C1 segment of cervical spinal cord (tissue), 14 donors: ENCODE measurements at places on chromosomes 7 and 10.

DNA sequence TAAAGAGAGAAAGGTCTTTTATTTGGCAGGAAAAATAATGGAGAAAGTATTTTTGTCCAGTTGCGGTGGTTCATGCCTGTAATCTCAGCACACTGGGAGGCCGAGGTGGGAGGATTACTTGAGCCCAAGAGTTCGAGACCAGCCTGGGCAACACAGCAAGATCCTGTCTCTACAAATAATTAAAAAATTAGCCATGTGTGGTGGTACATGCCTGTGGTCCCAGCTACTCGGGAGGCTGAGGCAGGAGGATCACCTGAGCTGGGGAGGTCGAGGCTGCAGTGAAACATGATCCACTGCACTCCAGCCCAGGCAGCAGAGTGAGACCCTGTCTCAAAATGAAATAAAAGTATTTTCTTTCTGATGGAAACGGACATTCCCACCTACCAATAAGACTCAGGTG is 77.8 kb upstream of the MKRN1 start:
- DNase-seq, result no peak

- no peak for DNase-seq
Measured at GRCh38 chr10:70874061-70874460, 14.3 kb downstream of the PCBD1 start.

DNA sequence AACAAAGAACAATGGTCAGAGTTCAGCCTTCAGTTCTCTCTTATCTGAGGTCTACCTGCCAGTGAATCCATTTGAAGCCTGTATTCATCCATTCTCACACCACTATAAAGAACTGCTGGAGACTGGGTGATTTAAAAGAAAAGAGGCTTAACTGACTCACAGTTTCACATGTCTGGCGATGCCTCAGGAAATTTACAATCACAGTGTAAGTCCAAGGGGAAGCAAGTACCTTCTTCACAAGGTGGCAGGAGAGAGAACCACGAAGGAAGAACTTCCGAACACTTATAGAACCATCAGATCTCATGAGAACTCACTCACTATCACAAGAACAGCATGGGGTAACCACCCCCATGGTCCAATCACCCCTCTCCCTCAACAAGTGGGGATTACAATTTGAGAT is 33.0 kb upstream of the SLC25A13 start:
- DNase-seq, result no peak

DNA sequence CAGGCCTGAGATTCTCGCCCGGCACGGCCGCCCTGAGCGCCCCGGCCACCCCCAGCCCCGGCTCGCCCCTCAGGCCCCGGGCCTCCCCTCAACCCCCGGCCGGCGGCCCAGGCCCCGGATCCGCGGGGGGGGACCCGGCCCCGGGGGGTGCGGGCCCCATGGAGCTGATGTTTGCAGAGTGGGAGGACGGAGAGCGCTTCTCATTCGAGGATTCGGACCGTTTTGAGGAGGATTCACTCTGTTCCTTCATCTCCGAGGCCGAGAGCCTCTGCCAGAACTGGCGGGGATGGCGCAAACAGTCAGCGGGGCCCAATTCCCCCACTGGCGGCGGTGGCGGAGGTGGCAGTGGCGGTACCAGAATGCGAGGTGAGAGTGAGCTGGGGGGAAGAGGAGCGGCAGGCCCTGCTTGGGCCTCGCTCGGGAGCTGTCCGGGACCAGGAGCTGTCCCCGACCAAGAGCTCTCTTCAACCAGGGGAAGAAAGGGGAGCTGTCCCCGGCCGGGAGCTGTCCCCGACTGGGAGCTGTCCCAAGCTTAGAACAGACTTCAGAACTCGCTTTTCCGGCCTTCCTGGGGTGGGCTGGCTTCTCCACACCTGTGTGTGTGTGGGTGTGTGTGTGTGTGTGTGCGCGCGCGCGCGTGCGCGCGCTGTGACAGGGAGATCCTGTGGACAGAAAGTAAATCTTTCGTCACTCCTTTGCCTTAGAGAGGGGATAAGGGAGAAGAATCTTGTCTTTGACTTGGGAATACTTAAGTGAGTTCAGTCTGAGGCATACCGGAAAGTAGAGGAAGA is 510 bp downstream of the ZSWIM8 start:
- DNase-seq, result no peak

GRCh38 chr10:13206546-13207443 is 27.4 kb downstream of the UCMA start:
- DNase-seq, result no peak

DNA sequence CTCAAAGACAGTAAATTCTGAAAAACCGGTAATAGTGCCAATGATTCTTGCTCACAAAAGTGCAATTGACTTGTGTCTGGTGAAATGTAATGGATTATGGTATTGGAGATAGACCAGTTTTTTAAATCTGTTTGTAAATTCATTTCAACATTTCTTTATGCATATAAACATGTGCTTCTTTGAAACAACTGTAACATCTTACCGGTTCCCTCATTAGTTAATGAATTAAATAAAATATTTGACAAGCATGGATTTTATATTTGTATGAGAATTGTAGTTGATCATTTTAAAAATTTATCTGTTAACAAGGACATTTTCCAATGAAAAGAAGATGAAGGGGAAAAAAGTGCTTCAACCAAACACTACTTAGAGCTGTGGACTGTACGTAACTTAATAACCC is 21.0 kb upstream of the APBB1IP start:
- DNase-seq, result no peak

DNA sequence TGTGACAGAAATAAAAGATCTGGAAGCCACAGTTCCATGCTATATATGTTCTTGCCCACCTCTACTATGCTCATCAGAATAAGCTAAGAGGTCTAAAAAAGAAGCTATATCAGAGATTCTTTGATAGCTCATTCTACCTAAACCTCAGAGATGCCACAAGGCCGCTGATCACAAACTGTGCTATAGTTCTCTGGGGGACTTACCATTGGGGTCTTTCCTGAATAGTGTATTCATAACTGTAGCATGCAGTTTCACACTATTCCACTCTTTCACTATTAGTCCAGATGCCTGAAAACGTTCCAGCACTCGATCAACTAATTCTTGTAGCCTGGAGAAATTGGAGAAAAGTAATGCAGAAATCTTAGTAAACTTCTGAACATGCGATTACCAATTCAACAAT is 44.5 kb upstream of the SPOCK2 start:
- DNase-seq, result no peak

GRCh38 chr10:100828738-100829096 is 83.3 kb downstream of the PAX2 start:
- no peak for DNase-seq

GRCh38 chr7:131224996-131225395 is 102.7 kb upstream of the MKLN1 start:
- no peak for DNase-seq

DNA sequence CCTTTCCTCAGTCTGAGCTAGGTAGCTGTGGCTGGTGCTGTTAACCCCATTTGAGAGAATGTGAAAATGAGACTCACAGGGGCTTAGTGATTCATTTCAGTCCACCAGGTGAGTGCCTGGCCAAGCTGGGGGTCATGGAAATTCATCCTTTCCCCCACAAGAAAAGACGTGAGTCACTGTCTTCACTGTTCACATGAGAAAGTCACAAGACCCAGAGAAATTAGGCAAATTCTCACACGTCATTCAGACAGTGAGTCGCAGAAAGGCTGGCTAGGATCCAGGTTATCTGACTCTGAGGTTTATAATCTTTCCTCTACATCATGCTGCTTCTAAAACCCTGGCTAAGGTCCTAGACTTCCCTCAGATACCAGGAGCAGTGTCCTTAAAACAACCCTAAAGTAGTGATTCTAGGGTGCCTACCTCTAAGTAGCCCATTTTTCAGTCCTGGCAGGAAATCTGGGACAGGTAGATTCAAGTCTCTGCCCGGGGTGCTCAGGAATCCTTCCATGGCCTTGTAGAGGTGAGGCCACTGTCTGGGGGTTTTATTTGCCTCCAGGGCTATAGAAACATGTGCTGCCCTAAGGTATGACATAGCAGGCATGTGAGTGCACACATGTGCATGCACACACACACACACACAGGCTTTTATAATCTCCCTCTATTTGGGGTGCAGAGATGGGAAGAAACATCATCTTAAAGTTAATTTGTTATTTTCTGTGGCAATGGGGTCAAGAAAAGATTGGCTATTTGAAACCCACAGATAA is 427.9 kb upstream of the CELF2 start:
- DNase-seq, result no peak

- DNase-seq, result no peak
Measured at GRCh38 chr10:129467359-129468064, 471 bp downstream of the MGMT start.

GRCh38 chr7:1742555-1743303 is 72.7 kb downstream of the ELFN1 start:
- no peak for DNase-seq

DNA sequence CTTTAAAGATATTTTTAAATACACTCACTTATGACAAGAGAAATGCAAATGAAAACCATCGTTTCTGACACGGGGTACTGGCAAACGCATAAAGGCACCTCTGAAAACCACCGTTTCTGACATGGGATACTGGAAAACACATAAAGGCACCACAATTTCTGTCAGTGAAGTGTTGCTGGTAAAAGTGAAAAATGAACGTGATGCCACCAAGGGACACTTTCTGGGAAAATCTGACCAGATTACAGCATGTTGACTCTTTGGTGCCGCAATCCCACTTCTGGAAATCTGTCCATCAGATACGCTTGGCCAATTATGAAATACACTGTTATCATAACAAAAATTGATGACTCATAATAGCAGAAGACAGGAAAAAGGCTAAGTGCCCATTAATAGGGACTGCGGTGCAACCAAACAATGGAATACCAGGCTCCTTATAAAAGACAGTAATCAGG is 131.7 kb downstream of the ZMYND11 start:
- DNase-seq, result no peak

DNA sequence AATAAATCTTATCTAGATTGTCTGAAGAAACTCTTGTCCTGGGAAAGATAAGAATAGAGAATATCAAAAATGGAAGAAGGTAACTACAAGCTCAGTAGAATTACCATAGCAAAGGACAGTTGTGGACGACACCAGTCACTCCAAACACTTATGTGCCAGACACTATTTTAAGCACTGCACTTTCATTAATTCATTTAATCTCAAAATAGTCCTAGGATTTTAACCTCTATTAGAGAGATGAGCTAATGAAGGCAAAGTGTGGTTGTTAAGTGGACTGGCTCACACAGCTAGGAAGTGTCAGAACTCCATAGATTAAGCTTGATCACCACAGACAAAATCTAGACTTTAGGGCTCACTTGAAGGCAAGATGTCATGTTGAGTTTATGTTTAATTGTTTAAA is 168.9 kb downstream of the CDC14C start:
- no peak for DNase-seq

- DNase-seq, result no peak
Measured at GRCh38 chr10:110978204-110978603, 58.8 kb downstream of the SHOC2 start.

GRCh38 chr10:11178606-11179515 is 161.2 kb downstream of the CELF2 start:
- no peak for DNase-seq

GRCh38 chr10:44956226-44956625 is 3.4 kb upstream of the RASSF4 start:
- DNase-seq, result no peak

GRCh38 chr7:128409596-128410450 is at the start of gene IMPDH1:
IMPDH1 (minus strand) TSS chr7:128409982; CDS start chr7:128409901, 81 bp downstream.
- DNase-seq, result peak; percentile 81

DNA sequence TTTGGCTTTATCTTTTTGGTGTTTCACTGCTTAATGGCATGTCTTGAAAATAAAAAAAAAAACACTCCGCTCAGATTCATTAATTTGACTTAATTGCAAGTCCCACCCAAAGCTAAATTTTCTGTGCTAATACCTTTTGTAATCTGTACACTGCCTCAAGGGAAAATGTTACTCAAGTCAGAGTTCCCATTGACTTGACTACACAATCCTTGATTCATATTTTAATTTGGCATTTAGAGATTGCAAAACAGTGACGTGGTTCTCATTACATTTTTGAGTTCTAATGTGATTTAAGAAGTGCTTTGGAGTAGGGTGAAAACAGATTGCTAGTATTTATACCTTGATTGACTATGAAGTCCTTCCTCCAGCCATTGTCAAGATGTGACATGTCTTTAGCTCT is 21.3 kb upstream of the LIPM start:
- no peak for DNase-seq

- DNase-seq, result no peak
Measured at GRCh38 chr7:47204709-47205108, 377.2 kb downstream of the TNS3 start.

DNA sequence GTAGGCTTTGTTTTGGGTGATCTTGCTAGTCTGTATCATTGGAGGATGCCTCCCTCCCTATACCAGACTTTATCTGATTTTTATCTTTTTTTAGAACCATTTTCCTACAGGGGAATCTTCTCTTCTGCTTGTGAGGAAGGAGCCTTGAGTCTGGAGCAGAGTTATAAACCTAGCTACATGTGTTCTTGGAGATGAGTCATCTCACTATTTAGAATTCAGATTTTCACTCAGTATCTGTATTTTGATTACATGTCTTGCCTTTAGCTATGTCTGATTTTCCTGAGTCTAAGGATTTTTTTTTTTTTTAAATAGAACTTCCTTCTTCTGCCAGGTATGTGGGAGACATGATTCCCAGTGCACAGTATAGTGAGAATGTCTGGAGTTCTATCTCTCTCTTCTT is 211.6 kb upstream of the MBL2 start:
- DNase-seq, result no peak

DNA sequence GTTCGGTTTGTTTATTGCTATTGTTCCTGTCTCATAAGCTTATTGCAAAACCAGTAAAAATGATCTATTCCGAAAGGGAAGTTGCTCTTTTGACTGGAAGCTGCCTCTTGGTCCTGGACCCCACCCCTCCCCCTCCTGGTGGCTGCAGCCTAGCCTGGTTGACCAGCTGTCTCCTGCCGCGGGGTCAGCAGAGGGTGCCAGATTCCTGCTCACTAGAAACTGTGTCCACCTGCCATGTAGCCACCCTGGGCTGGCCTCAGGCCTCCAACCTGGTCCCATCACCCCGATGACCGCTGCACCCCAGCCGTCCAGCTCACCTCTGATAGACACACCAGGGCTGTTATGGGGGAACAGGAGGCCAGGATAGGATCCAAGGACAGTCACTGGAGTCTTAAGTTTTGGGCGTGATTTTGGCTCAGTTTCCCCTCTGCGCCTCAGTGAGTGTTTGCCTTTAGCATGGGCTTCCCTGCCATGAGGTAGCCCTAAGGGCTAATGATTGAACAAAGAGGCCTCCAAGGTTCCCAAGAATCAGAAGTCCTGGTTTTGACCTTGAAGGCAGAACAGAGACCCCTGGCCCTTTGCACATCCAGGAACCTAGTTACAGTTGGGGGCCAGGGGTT is 32.9 kb upstream of the SLF2 start:
- DNase-seq, result no peak
